ENCODE measurements at places on chromosomes 11 and 22.
A peak's percentile ranks its signal among the peaks of the same experiment; 100 is the strongest.

DNA sequence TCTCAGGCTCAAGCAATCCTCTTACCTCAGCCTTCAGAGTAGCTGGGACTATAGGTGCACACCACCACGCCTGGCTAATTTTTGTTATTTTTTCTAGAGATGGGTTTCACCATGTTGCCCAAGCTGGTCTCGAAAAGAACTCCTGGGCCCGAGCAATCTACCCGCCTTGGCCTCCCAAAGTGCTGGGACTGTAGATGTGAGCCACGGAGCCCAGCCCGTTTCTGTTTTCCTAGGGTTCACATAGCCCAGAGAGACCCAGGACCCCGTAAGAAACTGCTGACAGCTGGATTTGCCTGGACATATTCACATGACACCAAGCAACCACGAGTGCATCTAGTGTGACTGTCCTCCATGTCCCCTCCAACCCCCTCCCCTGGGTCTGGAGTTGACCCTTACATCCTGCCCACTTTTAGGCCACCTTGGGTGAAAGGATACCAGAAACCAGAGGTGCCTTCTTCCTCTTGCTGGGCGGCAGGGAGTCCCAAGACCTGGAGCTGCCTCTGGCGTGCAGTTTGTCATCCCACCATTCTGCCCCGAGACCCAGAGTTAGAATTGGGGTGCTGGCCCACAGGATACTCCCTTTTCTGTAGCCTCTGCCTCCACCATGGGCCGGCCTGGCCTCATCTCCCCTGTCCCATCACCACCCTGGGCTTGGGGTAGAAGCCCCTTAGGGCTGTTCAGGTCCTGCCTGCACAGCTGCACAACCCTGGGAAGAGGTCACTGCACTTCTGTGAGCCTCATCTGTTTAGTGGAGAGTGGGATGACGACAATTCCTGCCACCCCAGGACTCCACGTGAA, 3.7 kb upstream of the RIN1 start:
- H3K4me3 ChIP-seq: no peak overlapping the region
- DNase-seq: no peak
- peaks cover 73% of the 10 kb centered on the region for H3K36me3 ChIP-seq
- H3K27ac ChIP-seq: no peak overlapping the region
- no peaks in the 10 kb centered on the region for H3K27me3 ChIP-seq

GRCh38 chr11:65279741-65280440, 18.1 kb downstream of the POLA2 start:
- no peaks in the 10 kb centered on the region for H3K27me3 ChIP-seq
- H3K27ac ChIP-seq: peak overlapping the region; percentile 85
- no peak overlapping the region for H3K4me3 ChIP-seq
- no peak for DNase-seq
- peaks cover 24% of the 10 kb centered on the region for H3K4me1 ChIP-seq
- H3K36me3 ChIP-seq: peaks cover 96% of the 10 kb centered on the region

DNA sequence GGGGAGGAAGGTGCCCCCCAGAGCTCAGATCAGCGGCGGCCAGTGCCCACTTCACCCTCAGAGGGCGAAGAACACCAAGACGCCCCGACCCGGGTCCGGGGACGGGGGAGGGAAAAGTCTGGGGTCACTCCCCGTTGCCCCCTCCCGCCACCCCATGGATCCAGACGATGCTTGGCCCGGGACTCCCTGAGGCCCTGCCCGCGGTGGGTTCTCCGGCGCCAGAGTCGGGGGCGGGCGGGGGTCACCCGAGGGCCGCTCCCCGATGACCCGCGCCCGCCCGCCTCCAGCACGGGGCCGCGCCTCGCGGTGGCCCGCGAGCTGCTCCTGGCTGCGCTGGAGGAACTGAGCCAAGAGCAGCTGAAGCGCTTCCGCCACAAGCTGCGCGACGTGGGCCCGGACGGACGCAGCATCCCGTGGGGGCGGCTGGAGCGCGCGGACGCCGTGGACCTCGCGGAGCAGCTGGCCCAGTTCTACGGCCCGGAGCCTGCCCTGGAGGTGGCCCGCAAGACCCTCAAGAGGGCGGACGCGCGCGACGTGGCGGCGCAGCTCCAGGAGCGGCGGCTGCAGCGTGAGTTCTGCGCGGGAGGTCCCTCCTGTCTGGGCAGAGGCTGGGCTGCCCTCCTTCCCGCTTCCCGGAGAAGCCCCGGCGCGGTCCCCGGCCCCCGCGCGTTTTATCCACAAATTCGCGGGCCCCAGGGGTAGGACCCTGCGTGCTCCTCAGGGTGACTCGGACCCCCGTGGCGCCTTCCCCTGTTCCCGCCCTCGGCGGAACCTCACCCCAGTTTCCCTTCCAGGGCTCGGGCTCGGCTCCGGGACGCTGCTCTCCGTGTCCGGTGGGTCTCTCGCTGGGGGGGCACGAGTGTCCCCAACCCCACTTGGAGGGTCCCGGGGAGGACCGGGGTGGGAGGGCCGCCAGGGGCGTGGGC, 1.1 kb downstream of the NLRP6 start:
- DNase-seq: peak; percentile 50
- peak overlapping the region; percentile 84 for H3K27ac ChIP-seq
- H3K4me1 ChIP-seq: peaks cover 48% of the 10 kb centered on the region
- no peaks in the 10 kb centered on the region for H3K36me3 ChIP-seq
- peak overlapping the region; percentile 57 for H3K4me3 ChIP-seq

DNA sequence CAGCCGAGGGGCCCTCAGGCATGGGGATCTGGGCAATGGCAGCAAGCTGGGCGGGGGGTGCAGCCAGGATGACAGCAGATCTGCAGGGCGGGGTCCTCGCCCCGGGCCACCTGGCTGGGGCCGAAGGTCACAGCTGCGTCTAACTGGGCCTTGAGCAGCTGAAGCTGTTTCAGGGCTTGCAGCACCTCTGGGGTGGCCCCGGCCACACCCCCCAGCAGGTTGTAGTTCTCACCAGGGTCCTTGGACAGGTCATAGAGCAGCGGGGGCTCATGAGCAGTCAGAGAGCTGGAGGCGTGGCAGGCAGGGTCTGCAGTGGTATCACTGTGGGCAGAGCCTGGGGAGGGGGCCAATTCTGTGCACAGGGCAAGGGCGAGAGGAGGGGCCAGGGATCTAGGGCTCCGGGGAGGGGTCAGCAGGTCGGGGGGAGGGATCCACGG, 2.8 kb downstream of the ARSA start:
- DNase-seq: no peak
- H3K27ac ChIP-seq: peak overlapping the region; percentile 8
- peaks cover 49% of the 10 kb centered on the region for H3K4me1 ChIP-seq

DNA sequence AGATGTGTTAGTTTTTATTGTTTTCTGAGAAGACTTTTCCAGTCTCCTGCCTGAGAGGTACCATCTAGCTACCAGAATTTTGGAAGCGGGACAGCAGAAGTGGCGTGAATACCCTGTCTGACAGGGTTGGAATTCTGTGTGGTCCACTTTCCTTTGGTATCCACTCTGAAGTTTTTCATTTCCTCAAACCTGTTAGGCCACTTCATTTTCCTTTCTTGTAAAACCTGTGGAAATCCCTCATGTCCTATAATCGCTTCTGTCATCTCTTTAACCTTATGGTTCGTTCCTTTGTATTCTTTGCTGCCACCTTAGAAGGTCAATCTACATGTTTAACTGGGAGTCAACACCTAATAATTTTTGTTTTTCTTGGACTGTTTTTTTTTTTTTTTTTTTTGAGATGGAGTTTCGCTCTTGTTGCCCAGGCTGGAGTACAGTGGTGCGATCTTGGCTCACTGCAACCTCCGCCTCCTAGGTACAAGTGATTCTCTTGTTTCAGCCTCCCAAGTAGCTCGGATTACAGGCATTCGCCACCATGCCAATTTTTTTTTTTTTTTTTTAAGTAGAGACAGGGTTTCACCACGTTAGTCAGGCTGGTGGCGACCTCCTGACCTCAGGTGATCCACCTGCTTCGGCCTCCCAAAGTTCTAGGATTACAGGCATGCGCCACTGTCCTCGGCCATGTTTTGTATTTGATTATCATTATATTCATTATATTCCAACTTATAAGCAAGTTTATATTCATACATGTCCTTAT, 7.1 kb downstream of the SFI1 start:
- H3K4me3 ChIP-seq: no peak overlapping the region
- no peak for DNase-seq
- H3K4me1 ChIP-seq: peaks cover 70% of the 10 kb centered on the region
- peaks cover 88% of the 10 kb centered on the region for H3K36me3 ChIP-seq
- peak overlapping the region; percentile 73 for H3K27ac ChIP-seq

DNA sequence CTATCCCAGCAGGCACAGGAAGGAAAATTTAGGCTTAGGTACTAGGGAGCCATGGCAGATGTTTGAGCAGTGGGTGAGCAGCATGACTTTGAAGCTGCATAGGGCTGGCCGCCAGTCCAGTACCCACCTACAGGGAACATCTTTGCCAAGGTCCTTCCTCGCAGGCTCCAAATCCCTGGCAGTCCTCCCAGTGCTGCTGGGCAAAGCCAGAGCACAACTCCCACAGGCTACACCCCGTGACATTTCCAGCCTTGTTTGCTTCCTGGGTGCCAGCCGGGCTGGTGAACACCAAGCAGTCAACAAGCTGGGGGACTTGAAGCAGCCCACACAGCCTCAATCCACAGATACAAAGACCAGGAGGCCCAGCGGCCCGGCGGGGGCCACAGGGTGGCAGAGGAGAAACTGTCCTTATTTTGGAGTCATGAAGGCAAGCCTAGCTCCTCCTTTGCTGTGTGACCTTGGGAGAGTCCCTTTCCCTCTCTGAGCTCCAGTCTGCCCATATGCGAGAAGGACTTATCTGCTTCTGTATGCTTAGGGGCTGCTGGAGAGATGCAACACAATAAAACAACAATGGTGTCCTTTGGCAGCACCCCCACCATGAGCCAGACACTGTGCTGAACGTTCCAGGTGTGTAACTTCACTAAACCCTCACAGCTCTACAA, 28.0 kb downstream of the TPST2 start:
- peaks cover 23% of the 10 kb centered on the region for H3K36me3 ChIP-seq
- DNase-seq: no peak
- peaks cover 28% of the 10 kb centered on the region for H3K4me1 ChIP-seq
- no peaks in the 10 kb centered on the region for H3K27me3 ChIP-seq

- peaks cover 49% of the 10 kb centered on the region for H3K4me1 ChIP-seq
- no peaks in the 10 kb centered on the region for H3K27me3 ChIP-seq
- peak; percentile 75 for DNase-seq
- peaks cover 39% of the 10 kb centered on the region for H3K36me3 ChIP-seq
Measured at GRCh38 chr11:64234647-64235379, 429 bp downstream of the VEGFB start.

DNA sequence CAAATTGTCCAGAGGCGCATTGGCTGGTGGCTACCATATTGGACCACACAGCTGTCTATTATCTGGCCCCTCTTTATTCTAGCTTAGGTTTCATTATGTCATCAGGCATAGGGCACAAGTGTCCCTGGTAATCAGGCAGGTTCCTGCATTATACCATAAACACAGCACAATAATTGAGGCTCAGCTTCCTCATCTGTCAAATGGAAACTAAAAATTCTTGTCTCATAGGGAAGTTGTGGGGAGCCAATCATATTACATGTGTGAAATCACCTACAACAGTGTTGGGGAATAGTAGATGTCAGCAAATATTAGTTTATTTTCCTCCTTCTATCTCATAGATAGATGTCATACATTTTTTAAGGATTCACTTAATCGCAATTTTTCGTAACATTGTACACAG, 231.0 kb upstream of the SORL1-AS1 start:
- no peak overlapping the region for H3K4me3 ChIP-seq
- H3K36me3 ChIP-seq: no peaks in the 10 kb centered on the region
- no peaks in the 10 kb centered on the region for H3K27me3 ChIP-seq
- H3K4me1 ChIP-seq: no peaks in the 10 kb centered on the region

DNA sequence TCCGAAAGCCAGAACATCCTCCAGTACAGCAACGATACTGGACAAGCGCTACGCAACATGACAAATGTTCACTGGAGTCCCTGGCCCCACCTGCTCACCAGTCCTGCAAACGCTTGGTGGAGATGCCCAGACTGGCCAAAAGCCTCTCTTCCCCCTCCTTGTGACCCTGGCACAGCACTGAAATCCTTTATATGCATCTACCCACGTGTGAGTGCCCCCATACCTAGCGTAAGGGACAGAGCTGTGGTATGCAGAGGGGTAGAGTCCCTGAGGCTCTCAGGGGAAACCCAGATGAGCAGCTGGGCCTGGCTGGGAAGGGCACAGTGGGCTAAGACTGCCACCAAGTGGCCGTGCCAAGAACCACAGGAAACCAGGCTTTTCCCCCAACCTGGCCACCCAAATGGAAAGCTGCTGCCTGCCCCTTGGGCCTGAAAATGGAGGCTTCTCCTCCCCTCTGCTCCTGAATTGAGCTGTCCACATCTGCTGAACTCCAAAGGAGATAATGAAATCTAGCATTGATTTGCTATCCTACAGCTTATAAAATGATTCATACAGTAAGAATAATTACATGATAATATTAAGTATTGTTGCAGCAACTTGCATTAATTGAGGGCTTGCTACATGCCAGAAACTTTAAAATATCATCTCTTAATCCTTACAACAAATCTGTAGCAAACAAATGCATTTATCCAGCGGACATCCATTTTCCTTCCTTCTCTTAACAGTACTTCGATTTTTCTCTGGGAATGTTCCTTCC, 24.8 kb upstream of the TTC12 start:
- no peak overlapping the region for H3K4me3 ChIP-seq
- peak; percentile 76 for DNase-seq
- H3K36me3 ChIP-seq: no peaks in the 10 kb centered on the region

- peaks cover 16% of the 10 kb centered on the region for H3K36me3 ChIP-seq
- DNase-seq: no peak
- peak overlapping the region; percentile 82 for H3K27ac ChIP-seq
- H3K27me3 ChIP-seq: no peaks in the 10 kb centered on the region
Measured at GRCh38 chr11:74783241-74783871, 34.7 kb downstream of the RNF169 start.

- H3K4me1 ChIP-seq: peaks cover 2% of the 10 kb centered on the region
- H3K4me3 ChIP-seq: no peak overlapping the region
- no peaks in the 10 kb centered on the region for H3K36me3 ChIP-seq
- no peak for DNase-seq
- H3K27ac ChIP-seq: no peak overlapping the region
Measured at GRCh38 chr11:105164208-105164607, 24.6 kb upstream of the CARD18 start.

DNA sequence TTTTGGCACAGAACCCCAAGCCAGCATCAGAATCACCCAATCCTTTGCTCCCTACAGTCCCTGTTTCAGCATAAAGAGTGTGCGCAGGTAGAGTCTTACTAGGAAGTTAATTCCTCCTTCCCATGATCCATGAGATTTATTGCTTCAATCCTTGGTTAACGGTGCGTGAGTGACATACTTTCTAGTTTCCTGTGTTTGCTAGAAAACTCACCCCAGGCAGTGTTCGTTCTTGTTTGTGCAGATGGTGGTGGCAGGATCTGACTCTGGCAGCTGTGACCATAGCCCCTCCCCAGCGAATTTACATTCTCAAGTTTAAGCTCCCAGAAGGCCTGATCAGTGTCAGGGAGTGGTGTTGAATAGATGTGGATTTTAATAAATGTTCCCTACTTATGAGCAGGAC, 106.7 kb upstream of the CCT8L2 start:
- no peak overlapping the region for H3K4me3 ChIP-seq
- H3K27ac ChIP-seq: no peak overlapping the region
- no peak for DNase-seq
- no peaks in the 10 kb centered on the region for H3K36me3 ChIP-seq

DNA sequence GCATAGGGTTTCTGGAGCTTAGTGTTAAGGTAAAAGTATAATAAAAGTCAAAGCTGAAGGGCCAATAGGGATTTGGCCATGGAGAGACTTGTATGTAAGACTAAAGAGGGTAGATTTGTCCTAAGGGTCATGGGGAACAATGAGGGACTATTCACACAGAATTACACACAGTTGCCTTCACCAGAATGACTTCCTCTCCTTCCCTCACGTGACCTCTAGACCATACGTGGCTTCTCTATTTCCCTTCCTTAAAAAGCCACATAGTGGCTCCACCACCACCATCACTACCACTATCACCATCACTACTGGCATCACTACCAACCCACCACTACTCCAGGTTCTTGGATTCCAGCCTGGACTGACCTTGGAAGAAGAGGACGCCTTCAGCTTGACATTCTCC, 2.8 kb downstream of the HPX start:
- H3K27me3 ChIP-seq: no peaks in the 10 kb centered on the region
- no peak for DNase-seq
- no peaks in the 10 kb centered on the region for H3K36me3 ChIP-seq
- no peak overlapping the region for H3K27ac ChIP-seq
